Right atrium auricular region (tissue), 2 donors: ENCODE measurements at places on chromosomes 1 and 21.

DNA sequence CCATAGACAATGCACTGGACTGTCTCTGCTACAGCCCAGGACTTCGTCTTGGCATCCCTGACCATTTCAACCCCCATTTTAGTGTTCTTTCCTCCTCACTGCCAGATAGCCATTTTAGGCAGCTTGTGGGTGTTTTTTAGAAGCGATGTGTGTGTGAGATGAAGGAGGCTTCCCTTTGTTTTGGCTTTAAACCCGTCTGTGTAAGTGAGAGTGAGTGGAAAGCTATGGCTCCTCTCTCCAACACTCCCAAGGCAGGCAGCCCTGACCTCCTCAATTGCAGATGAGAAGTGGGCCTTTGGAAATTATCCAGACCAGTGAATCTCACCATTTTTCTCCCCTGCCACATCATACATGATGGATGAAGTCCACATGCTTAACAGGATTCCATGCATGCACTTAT is 70.3 kb upstream of the PGBD5 start:
- no peak for DNase-seq

GRCh38 chr21:39575775-39576174 is 37.0 kb upstream of the B3GALT5 start:
- no peak for DNase-seq

DNA sequence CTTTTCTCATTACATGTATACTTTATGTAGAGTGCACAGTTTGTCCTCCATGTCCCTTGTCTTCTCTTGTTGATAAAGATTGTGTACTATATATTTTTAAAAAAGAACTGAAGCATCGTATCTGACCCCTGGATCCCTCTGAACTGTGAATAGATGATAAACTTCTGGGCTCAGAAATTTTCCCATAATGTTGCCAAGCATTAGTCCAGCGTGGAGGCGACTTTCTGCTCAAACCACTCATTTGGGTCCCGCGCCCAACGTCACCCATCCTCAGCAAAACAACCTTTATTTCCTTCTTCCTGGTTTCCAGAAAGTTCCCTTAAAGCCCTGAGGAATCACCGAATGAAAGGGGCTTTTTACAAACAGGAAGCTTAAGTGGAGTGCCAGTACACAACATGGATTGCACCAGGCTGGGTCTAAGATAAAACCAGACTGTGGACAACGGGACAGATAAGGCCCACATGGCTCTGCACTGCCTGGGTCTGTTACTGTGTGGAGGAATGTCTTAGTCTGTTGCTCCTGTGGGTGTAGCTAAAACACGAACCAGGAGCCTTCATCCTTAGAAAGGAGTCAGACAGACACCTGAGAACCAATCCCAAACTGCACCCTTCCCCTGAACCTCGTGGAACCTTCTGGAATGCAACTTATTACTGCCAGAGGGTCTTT is 15.6 kb downstream of the EVA1C start:
- no peak for DNase-seq

- no peak for DNase-seq
Observed at GRCh38 chr1:232951180-232951579, 769 bp downstream of the NTPCR start.

- DNase-seq = no peak
Observed at GRCh38 chr1:229027158-229027557, 243.8 kb upstream of the RAB4A start.
